ENCODE measurements at places on chromosomes 11 and 22.

DNA sequence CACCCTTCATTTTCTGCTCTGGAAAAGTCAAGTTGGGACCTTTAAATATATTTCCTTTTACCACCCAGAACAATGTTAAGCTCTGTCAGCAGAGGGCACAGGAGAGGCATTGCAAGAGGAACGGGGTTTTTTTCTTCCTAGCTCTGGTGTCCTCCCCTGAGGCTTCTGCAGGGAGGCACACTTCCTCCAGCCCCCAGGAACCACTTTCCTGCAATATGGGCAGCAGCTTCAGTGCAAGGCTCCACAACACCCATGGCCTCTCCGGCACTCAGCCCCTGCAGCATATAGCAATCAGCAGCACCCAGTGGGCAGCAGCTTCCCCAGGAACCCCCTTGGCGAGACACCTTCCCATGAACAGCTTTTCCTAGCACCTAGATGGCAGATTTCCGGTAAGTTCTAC is 101.4 kb downstream of the SYT9 start:
- DNase-seq = no peak

DNA sequence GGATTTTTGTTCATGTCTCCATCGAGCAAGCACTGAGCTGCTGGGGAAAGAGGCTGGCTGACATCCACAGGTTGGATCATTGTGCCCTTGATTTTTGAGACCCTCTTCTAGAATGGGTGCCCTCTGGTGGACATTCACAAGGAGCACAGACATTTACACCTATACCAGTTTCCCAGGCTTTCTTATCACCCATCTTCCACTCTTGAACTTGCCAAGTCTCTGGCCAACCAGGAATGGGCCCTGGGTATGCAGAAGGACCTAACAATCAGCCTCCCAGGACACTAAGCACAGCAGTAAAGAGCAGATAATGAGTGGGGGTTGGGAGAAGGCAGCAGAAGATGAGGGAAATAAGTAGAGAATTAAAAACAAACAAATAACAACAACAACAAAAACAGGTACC is 5.7 kb upstream of the INTS4 start:
- DNase-seq = peak; percentile 71

GRCh38 chr22:40953471-40953870 is 2.3 kb downstream of the RBX1 start:
- DNase-seq = no peak

DNA sequence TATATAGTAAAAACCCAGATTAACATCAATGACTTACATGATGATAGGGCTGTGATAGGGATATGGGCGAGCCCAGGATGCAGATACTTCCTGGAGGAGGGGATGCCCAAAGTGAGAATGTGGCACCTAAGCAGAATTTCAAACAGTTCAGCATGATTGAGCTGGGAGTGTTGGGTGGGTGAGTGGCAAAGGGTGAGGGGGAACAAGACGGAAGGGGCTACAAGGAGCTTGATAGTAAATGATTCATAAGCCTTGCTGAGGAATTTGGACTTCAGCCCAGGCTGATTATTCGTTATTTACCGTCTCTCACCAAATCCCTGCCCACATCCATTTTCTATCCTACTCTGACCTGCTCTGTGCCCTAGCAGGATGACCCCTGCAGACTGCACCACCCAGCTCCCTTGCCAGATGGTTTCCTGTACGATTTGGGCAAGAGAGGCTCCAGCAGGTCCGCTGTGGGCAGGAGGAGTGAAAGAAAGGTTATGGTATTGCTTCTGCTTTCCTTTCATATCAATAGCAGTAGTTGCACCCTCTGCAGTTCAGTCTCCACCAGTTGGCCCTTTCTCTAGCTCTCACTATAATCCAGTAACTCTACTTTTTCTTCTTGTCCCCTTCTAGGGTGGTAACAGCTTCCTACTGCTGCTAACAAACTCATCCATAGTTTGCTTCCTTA is 30.3 kb upstream of the SIK2 start:
- no peak for DNase-seq

- DNase-seq = no peak
Measured at GRCh38 chr11:45078236-45079074, 68.0 kb upstream of the PRDM11 start.

GRCh38 chr11:75565221-75565814 is 3.3 kb downstream of the SERPINH1 start:
- DNase-seq = no peak

DNA sequence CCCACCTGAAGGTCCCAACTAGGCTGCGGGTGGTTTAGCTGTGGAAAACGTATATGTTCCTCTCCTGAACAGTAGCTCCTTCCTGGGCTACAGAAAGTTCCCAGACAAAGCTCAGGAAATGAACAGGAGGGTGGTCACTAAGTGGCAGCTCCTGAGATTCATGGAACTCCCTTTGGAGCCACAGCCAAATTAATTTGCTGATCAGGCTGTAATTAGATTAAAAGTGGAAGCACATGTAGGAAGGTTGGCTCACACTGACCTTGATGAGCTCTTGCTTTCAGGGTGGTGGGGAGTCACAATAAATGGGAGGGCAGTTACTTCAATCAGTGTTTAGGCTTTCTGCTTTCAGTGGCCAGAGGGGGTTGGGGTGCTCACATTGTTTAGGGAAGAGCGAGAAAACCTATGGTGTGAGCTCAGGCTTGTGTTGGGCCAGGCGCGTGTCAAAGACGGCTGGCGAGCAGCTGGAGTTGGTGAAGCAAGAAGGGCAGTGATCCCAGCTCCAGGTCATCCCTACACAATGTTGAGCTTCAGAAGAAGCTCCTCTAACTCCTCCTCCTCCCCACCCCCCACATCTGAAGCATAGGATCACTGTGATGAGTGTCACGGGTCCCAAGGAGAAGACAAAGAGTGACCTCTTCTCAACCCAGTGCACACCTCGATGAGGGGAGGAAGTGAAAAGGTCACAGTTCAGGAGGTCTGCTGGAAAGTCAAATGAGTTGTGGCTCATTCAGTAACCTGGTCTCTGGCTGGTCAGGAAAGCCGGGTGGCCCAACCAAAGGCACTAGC is 42.5 kb downstream of the CLPB start:
- no peak for DNase-seq

- no peak for DNase-seq
Measured at GRCh38 chr11:35112056-35112845, 26.7 kb upstream of the CD44 start.

DNA sequence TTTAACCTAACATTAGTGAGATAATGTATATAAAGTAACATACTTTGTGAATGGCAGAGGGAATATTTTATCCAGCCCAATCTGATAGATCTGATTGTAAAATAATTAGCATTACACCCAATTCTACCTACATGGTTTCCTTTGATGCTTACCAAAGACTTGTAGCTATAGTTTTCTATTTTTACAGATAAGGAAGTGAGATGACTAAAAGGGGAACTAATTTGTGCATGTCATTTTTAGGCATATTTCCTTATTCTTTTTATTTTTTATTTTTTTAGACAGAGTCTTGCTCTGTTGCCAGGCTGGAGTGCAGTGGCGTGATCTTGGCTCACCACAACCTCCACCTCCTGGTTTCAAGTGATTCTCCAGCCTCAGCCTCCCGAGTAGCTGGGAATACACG is 793.7 kb upstream of the LRRC4C start:
- no peak for DNase-seq

GRCh38 chr11:115475564-115475963 is 28.7 kb downstream of the CADM1 start:
- DNase-seq = no peak

- no peak for DNase-seq
Measured at GRCh38 chr11:111119751-111120150, 125.8 kb upstream of the POU2AF2 start.

DNA sequence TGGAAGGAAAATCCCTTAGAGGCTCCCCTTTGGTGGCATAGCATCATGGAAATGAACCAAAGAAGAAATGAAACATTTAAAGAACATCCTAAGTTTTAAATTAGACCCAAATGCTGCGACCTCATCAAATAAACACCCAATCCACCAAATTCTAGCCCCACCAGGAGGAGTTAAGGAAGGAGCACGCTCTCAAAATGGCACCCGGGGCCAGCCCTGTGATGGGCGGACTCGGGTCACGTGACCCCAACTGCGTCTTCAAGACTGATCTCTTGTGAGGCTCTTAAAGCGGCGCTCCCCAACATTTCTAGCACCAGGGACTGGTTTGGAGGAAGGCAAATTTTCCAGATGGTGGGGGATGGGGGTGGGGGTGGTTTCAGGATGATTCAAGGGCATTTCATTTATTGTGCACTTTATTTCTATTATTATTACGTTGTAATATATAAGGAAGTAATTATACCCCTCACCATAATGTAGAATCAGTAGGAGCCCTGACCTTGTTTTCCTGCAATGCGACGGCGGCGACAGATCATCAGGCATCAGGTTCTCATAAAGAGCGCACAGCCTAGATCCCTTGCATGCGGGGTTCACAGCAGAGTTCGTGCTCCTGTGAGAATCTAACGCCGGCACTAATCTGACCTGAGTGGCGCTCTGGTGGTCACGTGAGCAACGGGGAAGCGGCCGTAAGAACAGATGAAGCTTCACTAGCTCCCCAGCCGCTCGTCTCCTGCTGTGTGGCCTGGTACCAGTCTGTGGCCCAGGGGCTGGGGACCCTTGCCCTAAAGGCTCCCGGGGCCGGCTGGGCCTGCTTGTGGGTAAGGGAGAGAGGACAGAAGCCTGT is 90.6 kb upstream of the SLC22A12 start:
- no peak for DNase-seq

- peak; percentile 3 for DNase-seq
Measured at GRCh38 chr11:33936725-33937604, 45.1 kb upstream of the LMO2 start.

DNA sequence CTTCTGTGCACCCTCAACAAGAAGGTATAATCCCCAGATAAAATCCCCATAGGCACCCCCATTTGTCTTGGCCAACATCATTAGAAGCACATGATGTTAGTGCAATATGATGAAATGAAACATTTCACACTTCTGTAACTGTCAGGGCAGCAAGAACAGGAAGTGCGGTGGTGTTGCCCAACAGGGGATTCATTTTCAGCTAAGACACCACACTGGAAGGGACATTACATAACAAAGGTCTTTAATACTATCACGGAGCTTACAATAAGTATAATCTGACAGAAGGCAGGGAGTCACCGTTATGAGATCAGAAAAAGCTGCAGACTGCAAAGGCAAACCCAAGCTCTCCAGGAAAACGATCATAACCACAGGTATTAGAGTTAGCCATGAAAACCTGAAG is 2.0 kb downstream of the OR52W1 start:
- no peak for DNase-seq

GRCh38 chr11:18540207-18541009 is 13.7 kb upstream of the TSG101 start:
- peak; percentile 47 for DNase-seq

GRCh38 chr11:34601609-34602008 is 19.3 kb upstream of the EHF start:
- DNase-seq = no peak

DNA sequence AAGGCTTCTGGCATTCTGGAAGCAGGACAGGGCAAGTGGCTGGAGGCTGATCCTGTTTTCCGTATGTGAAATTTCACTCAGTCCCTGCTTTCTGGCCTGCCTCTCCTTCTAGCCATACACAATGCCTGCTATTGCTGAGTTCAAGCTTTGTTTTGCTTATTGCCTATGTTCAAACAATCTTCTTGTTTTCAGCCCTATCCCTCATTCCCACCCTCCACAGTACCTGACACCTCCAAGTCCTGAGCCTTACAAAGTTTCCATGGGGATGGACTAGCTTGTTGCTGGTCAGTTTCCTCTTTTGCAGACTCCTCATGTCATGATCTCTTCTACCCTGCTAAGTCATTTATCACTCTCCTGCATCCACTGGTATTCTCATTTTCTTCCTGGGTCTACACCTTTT is 38.1 kb downstream of the FAM76B start:
- DNase-seq = no peak

DNA sequence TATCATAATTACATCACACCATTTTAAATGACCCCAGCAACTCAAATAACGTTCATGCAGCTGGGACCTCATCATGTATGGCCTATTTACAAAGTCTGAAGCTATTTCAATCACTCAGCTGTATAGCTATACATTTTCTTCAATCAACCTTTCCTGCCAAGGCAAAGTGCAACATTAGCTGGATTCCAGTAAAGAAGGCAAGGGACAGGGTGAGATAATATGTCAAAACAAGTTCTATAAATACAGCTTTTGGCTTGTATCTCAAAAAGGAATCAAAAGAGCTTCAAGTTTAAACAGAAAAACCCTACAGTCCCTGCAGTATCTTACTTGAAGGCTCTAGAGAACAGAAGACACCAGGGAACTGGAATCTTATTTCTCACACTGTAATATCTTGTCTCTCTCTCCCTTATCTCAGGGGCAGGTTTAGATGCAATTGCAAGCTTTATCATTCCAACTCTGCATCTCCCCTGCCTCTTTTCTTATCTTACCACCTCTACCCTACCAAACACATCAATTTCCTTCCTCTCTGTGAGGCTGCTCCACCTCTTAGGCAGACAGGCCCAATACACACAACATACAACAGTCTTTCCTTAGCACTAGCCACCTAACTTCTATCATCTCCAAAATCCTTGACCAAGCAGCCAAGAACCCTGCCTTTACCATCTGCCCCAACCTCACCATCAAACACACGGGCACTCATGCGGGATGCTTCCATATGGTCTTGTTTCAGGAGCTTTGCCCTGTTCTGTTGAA is 34.5 kb downstream of the CELF1 start:
- DNase-seq = no peak

DNA sequence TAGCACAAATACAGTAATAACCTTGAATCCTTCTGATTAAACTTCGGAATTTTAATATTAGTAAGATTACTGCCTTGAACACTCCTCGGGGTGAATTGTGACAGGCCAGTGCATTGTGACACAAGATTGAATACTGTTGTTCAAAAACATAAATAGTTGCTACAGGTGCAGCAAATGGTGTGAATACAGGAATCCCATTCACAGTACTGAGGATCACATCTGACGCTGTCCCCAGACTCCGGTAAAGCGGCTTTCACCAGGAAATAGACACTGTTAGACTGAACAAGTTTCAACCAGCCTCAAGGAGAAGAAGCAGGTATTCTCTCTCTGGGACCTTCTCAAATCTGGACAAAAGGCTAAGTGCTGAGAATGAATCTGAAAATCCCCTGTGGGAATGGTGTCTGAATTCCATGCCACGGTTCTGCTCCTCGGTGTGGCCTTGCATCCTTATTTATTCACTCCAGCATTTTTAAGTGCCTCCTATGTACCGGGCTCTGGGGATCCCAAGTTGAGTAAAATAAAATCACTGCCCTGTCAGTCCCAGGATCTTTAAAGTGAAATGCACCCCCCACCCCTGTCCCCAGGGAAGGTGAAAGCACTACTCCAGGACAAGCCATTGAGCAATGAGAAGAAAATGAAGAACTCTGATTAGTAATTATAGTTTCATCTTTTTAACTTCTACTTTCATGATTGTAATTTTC is 3.4 kb downstream of the LGR4 start:
- no peak for DNase-seq

GRCh38 chr11:83023410-83023809 is 48.3 kb downstream of the RAB30 start:
- peak; percentile 75 for DNase-seq

- DNase-seq = no peak
Measured at GRCh38 chr11:72737336-72737735, 14.9 kb downstream of the ARAP1 start.
